ENCODE measurements at places on chromosomes 16 and 17.
A peak's percentile ranks its signal among the peaks of the same experiment; 100 is the strongest.

- no peak for DNase-seq
Observed at GRCh38 chr16:87603684-87604633, 1.7 kb downstream of the JPH3 start.

DNA sequence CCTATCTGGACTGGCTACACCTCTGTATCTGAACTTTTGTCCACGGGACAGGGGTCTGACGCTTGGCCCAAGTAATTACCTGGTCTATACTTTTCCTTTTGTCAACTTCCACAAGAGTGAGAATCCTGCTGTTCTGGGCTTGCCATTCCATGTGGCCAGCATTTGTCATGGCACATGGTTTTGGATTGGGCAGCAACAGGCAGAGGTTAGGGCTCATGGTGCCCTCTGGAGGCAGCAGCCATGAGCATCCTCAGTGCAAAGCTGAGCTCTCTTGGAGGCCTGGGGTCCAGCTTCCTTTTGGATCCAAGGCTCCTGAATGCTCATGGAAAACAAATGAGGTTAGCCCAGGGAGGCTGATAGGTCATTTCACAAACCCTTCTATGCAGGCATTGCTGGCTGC, 7.5 kb upstream of the EDC4 start:
- peak; percentile 56 for DNase-seq

GRCh38 chr16:82832821-82833220, 206.1 kb downstream of the CDH13 start:
- DNase-seq, result no peak

DNA sequence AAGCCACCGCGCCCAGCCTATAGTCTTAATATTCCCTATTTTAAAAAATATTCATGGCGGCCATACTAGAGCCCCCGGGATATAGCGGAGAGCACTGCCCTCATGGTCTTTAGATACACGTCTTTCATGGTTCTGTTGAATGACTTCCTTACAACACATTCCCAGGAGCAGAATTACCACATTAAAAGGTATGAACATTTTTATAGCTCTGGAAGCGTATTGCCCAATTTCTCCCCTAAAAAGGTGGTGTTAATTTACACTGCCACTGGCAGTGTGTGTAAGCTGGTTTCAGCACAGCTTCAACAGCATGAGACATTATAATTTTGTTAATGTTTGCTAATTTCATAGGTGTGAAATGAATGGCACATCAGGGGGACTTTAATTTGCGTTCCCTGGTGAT, 19.0 kb downstream of the C17orf100 start:
- DNase-seq, result no peak

GRCh38 chr16:63737633-63738032, 1384.2 kb downstream of the CDH11 start:
- DNase-seq, result peak; percentile 0

GRCh38 chr16:65725156-65725845, 603.4 kb upstream of the CDH11 start:
- peak; percentile 93 for DNase-seq

DNA sequence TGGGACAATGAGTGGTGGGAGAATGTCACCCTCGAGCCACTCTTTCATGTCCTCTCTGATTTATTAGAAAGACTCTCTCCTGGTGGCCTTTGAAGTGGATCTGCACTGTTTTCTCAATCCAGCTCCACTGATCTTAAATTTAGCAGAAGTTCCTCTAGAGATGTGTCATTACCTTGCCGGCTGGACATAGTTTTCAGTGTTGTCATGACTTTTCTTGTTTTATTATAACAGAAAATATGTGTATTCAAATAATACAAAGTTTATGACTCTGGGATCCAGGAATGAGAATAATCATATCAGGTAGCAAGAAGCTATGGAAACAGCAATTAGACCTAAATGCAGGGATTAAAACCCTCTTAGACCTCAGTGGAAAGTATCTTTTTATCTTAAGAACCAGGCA, 247.5 kb upstream of the ELAC2 start:
- DNase-seq, result no peak

GRCh38 chr17:6558932-6559752, 2.8 kb upstream of the PITPNM3 start:
- DNase-seq, result peak; percentile 72

DNA sequence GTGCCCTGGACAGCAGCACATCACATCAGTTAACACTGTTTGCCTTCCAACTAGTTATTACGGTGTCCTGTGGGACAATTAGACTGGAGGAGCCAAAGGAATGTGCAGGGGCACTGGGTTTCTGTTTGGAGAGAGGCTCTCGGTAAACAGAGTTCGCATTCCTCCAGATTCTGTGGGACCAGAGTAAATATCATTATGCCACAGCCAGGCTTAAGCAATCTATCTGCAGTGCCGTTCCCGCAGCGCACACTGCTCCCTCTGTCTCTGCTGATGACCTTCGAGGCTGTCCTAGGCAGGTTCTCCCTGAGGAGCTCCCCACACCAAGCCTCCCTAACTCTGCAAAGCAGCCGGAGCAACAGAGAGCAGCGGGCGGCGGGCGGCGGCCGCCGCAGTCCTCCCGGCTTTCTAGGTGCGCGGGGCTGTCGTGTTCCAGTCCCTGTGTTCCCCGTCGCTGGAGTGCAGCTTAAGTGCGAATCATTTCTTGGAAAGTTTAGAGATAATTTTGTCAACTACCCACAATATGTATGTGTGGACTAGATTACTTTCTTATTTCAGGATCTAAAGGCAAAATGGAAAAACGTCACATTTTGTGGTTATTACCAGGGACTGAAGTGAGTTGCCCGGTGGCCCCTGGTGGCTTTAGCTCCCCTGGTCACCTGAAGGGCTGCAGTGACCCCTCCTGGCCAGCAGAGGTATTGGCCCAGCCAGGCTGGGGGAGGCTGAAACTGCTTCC, 43.3 kb downstream of the PGS1 start:
- peak; percentile 69 for DNase-seq

- no peak for DNase-seq
Observed at GRCh38 chr17:17352836-17353624, 49.9 kb downstream of the NT5M start.

- DNase-seq, result peak; percentile 72
Observed at GRCh38 chr16:85523602-85524364, 89.3 kb upstream of the GSE1 start.

GRCh38 chr17:22161376-22161775, 469.1 kb downstream of the KCNJ18 start:
- DNase-seq, result no peak

- no peak for DNase-seq
Observed at GRCh38 chr17:67649891-67650290, 67.8 kb upstream of the NOL11 start.
